ENCODE measurements at places on chromosomes 13 and 19.

DNA sequence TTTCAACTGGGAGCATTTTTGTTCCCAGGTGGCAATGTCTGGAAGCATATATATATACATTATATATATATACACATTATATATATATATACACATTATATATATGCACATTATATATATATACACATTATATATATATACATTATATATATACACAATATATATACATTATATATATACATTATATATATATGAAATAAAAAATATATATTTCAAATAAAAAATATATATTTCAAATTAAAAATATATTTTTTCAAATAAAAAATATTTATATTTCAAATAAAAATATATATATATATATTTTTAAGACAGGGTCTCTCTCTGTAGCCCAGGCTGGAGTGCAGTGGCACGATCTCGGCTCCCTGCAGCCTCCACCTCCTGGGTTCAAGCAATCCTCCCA lies 61.5 kb downstream of the ADGRE1 start:
- DNase-seq, result no peak

GRCh38 chr13:46086421-46086922 lies 18.4 kb downstream of the CPB2 start:
- no peak for DNase-seq

- no peak for DNase-seq
Observed at GRCh38 chr19:39137131-39137530, 11.5 kb downstream of the PAK4 start.

DNA sequence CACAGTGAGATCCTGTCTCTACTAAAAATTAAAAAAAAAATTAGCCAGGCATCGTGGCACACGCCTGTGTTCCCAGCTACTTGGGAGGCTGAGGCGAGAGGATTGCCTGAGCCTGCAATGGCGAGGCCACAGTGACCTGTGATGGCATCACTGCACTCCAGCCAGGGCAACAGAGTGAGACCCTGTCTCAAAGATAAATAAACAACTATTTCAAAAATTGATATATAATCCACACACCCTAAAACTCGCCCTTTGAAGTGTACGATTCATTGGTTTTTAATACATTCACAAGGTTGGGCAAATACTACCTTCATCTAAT lies 12.1 kb upstream of the TICAM1 start:
- no peak for DNase-seq

Data from HS-5 (cell line).